ENCODE measurements at places on chromosomes 5 and 9.
A peak's percentile ranks its signal among the peaks of the same experiment; 100 is the strongest.

- no peak for DNase-seq
These were observed 10.9 kb downstream of the SEMA5A start for GRCh38 chr5:9534881-9535517.

DNA sequence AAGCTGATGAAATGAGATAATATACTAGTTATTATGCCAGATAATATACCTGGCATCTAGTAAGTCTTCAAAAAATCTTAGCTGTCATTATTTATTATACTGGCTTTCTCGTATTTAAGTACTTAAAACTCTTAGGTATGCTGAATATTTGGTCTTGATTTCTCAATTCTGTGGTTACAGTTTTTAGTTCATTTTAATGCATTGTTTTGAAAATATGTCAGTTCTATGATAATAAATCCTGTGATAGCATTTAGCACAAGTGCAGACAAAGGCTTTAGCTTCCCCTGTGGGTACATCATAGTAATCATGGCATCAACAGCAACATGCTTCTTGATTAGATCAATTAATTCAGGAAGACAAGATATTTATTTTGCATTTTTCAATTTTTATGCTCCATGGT is 133.0 kb downstream of the SMC2 start:
- DNase-seq, result no peak

GRCh38 chr9:4334410-4334813 is 34.5 kb upstream of the GLIS3 start:
- DNase-seq, result no peak

DNA sequence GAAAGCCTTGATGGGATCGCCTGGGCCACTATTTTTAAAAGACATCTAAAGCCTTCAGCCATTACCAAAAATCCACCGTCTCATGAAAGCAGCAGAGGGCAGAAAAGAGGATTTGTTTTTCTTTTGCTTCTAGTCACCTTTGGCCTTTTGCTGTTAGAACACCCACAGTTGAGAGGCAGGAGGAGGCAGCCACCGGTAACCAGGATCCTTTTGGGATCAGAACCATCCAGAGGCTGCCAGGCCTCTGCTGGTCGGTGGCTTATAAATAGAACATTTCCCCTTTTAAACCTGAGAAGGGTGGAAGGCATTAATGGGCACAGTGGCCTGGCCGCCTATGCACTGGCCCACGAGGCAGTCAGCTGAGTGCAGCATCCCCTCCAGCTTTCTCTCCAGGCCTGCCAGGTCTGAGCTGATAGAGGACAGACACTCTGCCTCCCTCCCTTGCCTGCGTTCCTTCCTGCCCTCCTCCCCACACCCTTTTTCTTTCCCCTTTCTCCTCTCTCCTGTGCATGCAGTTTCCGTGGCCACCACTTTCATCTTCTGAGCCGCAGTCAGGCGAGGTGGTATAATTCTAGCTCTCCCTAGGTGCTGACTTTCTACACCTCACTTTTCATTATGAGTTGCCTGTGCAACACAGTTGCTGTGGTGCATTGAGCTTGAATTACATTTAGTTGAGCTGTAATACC is 253.4 kb downstream of the ARHGAP26 start:
- peak; percentile 41 for DNase-seq

DNA sequence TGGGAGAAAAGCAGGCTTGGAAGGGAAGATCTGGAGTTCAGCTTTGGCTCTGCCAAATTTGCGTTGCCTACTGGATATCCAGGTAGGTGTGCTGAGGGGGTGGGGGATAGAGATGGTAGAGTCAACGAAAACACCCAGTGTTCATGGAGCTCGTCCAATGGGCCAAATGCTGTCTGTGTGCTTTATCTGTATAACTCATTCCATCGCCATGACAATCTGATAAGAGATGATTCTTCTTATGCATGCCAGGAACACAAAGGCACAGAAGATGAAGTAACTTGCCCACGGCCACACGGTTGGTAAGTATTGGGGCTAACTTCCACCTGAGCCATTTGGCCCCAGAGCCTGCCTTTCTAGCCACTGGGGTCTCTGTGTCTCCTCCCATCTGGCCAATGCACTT is 53.2 kb downstream of the BOD1 start:
- DNase-seq, result no peak

DNA sequence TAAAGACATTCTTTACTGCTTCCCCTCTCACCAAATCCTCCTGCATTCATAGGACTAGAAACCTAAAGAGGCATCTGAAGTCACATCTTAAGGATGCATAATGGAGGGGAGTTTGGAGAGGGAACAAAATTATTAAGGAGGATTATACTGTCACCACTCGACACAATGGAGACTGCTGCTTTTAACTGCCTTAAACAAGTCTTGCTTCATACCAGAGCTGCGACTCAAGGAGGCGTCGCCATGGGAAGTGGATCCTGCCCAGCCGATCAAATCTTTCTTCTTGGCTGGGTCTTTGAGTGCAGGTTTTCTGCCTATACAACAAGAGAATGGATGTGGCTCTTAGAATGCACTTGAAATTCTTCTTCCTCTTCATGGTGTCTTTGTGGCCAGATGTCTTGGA is 66.7 kb upstream of the FOXE1 start:
- DNase-seq, result no peak

DNA sequence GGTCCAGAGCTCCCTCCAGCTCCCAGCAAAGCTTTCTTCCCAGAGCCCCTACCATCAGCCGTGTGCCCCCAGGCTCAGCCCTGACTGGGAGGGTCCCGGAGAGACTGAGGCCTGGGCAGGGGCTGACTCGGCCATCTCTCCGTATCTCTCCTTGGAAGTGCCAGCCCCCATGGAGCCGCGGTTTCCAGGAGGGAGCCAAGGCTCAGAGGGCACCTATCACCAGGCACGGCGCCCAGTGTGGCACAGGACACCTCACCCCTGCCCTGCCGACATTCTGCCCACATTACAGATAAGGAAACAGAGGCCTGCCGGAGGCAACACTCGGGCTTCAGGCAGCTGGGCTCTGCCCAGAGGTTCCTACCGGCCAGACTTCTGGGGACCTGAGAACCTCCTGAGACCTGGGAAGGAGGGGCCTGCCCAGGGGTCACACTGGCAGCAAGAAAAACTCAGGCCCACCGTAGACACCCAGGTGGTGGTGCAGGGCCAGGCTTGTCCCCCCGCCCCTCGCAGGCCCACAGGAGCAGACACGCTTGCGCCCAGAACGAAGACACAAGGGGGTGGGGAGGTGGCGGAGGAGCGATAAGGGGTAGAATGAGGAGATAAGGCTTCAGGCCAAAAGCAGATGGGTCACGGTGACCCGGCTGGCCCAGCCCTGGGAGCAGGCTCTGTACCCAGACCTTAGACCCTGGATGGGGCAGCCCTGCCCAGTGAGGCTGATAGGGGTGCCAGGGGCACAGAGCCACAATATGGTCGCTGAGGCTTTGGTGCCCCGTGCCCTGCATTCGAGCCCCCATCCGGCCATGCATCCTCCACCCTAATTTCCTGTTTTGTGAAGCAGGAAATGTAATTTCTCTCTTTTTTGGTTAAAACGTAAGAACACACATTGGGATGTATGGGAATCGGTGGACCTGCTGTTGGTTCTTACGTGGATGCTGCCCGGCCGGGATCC is 11.8 kb downstream of the NR5A1 start:
- DNase-seq, result no peak

DNA sequence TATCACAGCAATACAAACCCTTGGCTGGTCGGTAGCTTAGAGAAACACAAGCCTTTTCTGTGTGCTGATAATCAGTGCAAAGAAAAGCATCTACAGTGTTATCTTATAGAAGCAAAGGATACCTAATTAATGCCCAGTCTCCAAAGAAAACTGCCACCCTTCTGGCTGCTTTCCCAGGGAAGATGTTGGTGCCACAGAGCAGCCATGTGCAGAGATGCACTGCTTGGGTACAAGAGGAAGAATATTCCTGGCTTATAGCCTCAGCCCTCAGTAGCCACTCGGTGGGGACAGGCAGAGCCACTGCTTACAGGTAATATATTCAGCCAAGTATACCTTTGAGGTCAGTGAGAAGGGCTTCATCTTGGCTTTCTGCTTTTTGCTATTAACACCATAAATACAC is 185.3 kb downstream of the PCSK1 start:
- no peak for DNase-seq

GRCh38 chr5:143561219-143561618 is 157.7 kb upstream of the NR3C1 start:
- DNase-seq, result no peak

DNA sequence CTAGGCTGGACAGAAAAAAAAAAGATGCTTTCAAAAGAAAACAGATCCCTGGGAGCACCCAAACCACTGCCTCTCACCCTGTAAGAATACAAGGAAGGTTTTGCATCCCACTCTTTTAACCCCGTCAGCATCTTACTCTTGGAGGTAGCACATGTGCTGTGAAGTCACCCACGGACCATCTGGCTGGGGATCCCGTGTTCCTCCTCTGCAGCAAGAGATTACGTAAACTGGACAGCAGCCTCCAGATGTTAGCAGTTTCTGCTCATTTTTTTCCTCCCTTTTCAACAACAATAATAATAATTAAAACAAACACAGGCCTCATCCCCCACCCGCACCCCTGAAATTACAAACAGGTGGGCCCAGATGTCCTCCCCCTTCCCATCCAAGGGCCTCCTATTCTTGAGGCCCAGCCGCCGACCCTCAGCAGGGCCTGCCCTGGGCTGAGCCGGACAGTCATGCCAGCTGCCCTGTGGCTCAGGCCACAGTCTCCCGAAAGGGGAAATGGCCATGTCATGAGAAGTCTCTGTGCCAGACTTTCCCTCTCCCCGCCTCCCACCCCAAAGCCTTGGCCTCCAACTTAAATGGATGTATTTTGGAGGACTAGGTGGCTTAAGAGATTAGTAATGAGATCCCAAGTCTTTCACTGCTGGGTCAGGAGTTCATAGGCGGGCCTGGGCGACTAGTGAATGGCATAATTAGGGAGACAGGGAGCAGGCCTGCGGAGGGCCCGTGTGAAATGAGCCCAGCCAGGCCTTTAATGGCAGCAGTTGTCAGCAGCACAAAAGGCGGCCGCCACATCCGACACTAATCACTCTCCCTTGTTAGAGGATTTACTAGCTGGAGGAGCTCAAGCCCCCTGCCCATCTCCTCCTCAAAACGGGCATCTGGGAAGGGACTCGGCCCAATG is 165.1 kb downstream of the PAPPA start:
- no peak for DNase-seq

- peak; percentile 1 for DNase-seq
These were observed 180.1 kb upstream of the MVB12B start for GRCh38 chr9:126146254-126147145.

GRCh38 chr5:142829801-142830220 is 59.6 kb downstream of the ARHGAP26 start:
- DNase-seq, result no peak

GRCh38 chr9:117825609-117826347 is 121.6 kb downstream of the TLR4 start:
- peak; percentile 1 for DNase-seq

- no peak for DNase-seq
These were observed 8.9 kb downstream of the LARS1 start for GRCh38 chr5:146173597-146173996.

DNA sequence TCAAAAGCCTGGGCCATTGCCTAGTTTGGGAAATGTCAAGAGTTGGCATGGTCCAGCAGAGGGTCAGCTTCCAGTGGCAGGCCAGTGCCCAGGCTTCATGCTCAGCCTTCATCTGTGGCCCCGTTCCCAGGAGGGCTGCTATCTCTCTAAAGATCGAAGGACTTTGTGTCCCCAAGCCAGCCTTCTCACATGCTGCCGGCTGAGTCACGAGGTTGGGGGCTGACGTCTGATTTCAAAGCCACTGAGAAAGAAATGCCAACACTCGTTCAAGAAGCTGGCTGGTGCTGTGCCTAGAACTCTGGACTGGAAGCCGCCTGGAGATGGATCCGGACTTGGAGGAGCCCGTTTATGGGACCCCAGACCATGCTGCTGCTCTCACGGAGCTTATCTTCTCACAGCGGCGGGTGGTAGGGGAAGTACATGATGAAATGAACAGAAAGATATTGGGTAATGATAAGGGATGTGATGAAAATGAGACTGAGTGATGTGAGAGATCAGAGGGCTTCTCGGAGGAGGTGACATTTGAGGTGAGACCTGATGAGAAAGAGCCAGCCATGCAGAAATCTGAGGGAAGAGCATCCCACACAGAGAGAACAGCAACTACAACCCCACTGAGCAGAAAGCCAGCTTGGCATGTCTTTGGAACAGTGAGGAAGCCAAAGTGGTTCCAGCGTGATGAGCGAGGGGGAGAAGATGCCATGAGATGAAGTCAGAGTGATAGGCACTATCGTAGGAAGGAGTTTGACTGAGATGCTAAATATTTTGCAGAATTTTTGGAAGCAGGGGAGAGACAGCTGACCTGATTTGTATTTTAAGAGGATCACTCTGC is 54.9 kb upstream of the BOD1 start:
- DNase-seq, result no peak

DNA sequence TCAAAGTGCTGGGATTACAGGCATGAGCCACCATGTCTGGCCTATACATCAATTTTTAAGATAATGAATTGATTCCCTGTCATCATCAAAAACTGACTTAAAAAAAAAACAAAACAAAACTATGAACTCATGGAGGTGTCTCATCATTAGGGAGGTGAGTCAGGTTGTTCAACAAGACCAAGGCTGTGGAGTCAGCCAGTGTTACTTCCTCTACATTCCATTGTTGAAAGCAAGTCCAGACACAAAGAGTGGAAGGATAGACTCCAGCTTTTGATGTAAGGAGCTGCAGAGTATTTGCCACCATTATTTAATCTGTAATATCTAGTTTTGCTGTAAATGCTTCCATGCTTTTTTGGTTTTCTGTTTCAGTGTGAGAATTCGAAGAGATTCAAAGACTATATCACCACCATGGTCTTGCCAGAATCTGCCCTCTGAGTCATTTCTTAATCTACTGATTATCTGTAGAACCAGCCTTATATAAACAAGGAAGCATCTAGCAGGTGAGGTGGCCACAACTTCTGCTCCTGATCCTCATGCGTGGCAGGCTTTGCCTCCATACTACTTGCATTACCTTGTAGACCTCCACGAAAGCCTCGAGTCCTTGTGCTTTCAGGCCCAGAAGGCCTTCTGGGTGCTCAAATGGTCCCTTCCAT is 156.1 kb downstream of the FGF1 start:
- DNase-seq, result no peak

DNA sequence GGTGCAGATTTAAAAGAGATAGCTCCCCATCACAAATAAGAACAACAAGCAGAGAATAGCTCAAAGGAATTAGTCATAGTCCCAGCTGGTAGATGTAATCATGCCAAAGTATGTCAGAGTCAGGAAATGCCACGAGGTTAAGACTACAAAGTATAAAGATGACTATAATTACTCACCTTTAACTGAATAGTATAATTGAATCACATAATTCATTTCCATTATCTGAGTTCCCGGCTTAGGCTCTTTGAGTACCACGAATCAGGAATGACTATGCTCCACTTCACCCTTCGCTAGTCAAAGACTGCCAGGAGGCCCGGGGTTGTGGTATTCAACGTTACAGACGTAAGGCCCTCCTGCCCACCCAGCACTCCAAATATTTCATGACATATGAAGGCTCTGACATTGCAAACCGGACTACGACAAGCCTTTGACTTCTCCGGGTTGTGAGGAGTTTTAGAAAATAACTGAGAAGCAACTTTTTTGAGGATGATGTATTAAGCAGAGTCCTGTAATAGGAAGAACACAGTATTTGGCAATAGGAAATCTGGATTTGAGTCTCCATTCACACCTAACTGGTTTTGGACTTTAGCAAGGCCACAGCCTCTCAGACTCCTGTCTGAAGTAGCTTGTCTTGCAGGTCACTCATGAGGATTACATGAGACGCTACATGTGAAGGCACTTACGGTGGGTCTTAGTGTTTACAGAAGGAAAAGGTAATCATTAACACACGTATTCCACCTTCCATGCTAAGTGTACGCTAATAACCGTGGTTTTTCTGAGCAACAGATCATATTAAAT is 64.6 kb downstream of the ENC1 start:
- DNase-seq, result no peak

- peak; percentile 22 for DNase-seq
These were observed 9.6 kb downstream of the PCYOX1L start for GRCh38 chr5:149367249-149367971.

GRCh38 chr9:122205176-122205575 is 23.6 kb downstream of the LHX6 start:
- DNase-seq, result no peak

Data from stimulated activated CD8-positive, alpha-beta memory T cell treated with anti-CD3 and anti-CD28 coated beads, Interleukin-2, amount 100 ng/mL, for 48 hours (primary cell).